Tibial nerve (tissue), 4 donors: ENCODE measurements at places on chromosomes 12 and 14. TPM values are rescaled to one million over a fixed set of nuclear protein-coding genes. Genes with fewer than 3 reads are reported as not detected.
A peak's percentile ranks its signal among the peaks of the same experiment; 100 is the strongest.

Gene FOXM1
- 1.1 TPM for total RNA-seq

DNA sequence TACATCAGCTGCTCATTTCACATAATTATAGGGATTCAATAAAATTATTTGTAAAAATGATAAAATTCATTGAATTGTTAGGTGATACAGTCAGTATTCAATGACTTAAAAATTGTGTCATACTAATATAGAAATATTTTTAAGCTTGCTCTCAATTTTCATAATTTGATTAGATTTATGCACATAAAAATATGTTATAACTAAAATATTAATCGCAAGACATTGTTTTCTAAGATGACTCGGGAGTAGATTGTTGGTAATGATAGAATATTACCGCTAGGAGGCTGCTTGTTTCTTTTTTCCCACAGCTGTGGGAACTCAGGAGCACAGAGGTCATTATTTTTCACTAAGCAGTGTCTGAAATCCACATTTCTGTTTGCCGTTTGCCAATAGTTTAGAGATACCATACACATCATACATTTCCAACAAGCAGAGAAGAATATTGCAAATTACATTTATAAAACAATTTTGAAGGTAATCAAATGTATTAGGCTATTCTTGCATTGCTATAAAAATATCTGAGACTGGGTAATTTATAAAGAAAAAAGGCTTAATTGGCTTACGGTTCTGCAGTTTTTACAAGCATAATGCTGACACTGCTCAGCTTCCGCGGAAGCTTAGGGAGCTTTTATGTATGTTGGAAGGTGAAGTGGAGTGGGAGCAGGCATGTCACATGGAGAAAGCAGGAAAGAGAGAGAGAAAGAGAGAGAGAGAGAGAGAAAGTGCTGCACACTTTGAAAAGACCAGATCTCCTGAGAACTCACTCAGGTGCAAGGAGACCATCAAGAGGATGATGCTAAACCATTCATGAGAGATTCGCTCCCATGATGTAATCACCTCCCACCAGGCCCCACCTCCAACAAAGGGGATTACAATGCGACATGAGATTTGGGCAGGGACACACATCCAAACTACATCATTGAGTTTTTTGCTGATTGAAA, 9.2 kb downstream of the CD69 start:
- H3K4me3 ChIP-seq: no peak overlapping the region
- no peaks in the 10 kb centered on the region for H3K27me3 ChIP-seq
- no peak for DNase-seq
- H3K36me3 ChIP-seq: no peaks in the 10 kb centered on the region

DNA sequence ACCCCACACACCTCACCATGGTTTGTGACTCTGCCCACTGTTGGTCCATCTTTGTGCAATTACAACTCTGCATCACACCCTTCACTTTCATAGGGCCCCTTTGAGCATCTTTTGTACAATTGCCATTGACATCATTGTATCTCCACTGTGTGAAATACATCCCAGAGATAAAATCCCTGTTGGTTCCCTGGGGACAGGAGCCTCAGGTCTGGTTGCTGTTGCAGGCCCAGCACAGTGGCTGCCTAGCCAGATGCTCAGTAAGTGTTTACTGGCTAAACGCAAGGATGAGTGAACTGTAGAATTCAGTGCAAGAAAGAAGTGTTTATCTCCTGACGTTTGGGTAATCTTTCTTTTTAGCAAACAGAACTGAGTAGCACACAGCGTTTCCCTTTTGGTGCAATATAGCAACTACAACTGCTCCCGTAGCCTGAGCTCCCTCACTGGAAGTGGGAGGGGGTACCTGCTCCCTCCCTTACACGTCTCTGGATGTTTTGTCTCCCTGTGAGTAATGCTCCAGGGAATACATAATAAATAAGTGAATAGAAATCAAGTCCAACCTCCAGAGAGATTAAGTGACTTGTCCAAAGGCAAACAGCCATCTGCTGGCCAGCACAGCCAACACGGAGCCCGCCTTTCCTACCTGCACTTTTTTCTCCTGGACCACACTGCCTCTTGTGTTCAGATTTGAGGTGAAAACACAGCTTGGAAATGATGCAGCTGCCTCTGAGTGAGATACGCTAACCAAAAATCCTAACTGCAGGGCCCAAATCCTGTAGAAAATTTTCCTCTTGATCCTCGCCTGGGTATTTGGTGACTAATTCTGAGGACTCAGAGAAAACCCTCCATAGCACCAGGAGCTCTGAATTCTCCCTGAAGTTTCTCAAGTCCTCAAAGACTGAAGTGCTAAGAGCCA, 27.4 kb downstream of the GALNT16 start:
- no peaks in the 10 kb centered on the region for H3K36me3 ChIP-seq
- H3K27ac ChIP-seq: peak overlapping the region; percentile 27
- no peak overlapping the region for H3K4me3 ChIP-seq
- no peaks in the 10 kb centered on the region for H3K27me3 ChIP-seq

GRCh38 chr14:104287301-104288009, 149.1 kb downstream of the KIF26A start:
- peaks cover 19% of the 10 kb centered on the region for H3K27me3 ChIP-seq
- no peaks in the 10 kb centered on the region for H3K4me1 ChIP-seq
- no peak overlapping the region for H3K4me3 ChIP-seq
- no peak for DNase-seq
- H3K27ac ChIP-seq: no peak overlapping the region

- no peaks in the 10 kb centered on the region for H3K27me3 ChIP-seq
- H3K27ac ChIP-seq: no peak overlapping the region
- no peak overlapping the region for H3K4me3 ChIP-seq
- no peak for DNase-seq
- H3K4me1 ChIP-seq: no peaks in the 10 kb centered on the region
Measured at GRCh38 chr14:90354551-90355298, 23.0 kb upstream of the NRDE2 start.
